ENCODE measurements at places on chromosomes 11 and 22. TPM values are rescaled to one million over a fixed set of nuclear protein-coding genes. Genes with fewer than 3 reads are reported as not detected.

- H3K4me1 ChIP-seq, result peaks cover 18% of the 10 kb centered on the region
- no peaks in the 10 kb centered on the region for H3K36me3 ChIP-seq
- H3K27ac ChIP-seq, result no peak overlapping the region
- H3K4me3 ChIP-seq, result no peak overlapping the region
Observed at GRCh38 chr11:69004411-69005182, 8.4 kb downstream of the MRGPRF start.

Gene MRGPRD
- not detected for total RNA-seq

- no peak overlapping the region for H3K27ac ChIP-seq
- H3K4me1 ChIP-seq, result no peaks in the 10 kb centered on the region
Observed at GRCh38 chr22:25062386-25063085, 110.0 kb downstream of the KIAA1671 start.

DNA sequence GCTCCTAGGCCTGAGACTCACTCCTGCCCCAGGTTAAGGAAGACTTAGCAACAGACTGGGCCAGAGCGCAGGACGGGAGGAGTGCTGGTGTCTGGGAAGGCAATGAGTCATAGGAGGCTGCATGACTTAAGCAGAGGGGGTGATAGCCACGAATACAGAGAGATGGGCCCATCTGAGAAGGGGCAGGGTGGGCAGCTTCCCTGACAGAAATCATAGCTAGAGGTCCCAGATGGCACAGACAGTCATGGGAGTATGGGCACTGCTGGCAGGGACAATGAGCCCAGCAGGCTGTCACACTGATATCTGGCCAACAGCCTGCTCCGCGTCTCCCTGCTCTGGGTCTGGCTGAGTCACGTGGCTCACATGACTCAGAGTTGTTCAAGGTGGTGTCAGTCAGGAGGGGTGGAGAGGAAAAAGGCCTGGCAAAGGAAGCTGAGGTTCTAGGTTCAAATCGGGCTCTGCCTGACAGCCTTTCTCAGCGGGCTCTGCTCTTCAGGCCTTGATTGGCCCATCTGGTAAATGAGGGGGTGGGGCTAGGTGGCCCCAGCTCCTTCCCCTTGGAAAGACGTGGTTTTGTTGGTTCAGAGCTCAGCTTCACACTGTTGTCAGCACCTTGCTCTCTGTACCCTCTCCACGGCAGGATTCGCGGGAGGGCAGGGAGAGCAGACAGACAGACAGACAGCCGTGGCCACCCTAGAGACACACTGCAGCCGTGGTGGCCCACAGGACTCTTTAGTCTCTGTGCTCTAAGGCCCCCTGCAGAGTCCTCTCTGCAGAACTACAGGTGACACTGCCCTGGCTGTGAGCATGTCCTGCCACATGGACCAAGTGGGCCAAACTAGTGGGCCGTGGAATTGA is 47.8 kb downstream of the DBX1 start:
- peak; percentile 83 for DNase-seq
- peak overlapping the region; percentile 97 for H3K27ac ChIP-seq
- peak overlapping the region; percentile 33 for H3K4me3 ChIP-seq
- peaks cover 16% of the 10 kb centered on the region for H3K36me3 ChIP-seq
- peaks cover 35% of the 10 kb centered on the region for H3K4me1 ChIP-seq
- no peaks in the 10 kb centered on the region for H3K27me3 ChIP-seq

Gene PLAAT3
- 57.8 TPM for total RNA-seq

Gene RCOR2
- total RNA-seq, result 1.2 TPM

GRCh38 chr22:36267058-36267457 is 14.1 kb downstream of the APOL1 start:
- DNase-seq, result no peak
- H3K4me1 ChIP-seq, result no peaks in the 10 kb centered on the region
- H3K4me3 ChIP-seq, result no peak overlapping the region

All from PC-3 (cell line).